RCC 7860 (cell line): ENCODE measurements at places on chromosomes 2 and 18.

DNA sequence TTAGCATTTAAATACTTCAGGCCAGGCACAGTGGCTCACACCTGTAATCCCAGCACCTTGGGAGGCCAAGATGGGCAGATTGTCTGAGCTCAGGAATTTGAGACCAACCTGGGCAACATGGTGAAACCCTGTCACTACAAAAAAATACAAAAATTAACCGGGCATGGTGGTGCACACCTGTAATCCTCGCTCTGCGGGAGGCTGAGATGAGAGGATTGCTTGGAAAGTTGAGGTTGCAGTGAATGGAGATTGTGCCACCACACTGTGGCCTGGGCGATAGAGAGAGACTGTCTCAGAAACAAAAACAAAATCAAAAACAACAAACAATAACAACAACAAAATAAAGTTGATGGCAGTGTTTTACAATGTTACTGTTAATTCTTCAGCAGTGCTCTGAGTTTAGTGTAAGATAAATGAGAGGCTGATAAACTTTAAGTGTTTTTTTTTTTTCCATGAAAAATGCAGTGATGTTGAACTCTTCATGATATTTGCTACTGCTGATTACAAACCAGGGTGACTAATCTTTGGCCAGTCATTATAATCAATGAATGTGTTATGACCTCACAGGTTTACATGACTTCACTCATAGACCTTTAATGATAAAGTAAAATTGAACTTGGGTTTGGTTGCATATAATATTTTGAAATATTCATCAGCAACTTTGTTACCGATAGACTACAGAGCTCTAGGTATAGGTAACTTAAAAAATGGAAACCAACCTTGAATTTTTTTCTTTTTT, 2.5 kb downstream of the ITGAV start:
- no peak for DNase-seq

DNA sequence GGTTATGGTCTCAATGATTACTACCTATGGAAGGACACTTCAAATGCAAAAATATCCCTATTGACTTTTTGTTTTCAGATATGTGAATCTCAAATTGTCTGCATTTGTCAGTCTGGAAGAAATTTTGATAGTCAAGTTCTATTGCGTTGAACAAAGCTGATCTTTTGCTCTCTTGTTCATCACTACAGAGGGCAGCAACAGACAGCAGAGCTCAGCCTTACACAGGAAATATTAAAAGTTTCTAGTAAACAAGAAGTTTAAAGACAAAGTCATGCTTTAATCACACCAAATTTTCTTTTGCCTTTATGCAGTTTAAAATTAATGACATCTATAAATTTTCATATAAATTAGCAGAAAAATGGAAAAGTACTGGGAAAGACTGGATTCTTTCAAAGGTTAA, 617.5 kb downstream of the NR4A2 start:
- DNase-seq, result no peak

- DNase-seq, result no peak
These were observed 228.7 kb downstream of the TXNL1 start for GRCh38 chr18:56409736-56410135.

DNA sequence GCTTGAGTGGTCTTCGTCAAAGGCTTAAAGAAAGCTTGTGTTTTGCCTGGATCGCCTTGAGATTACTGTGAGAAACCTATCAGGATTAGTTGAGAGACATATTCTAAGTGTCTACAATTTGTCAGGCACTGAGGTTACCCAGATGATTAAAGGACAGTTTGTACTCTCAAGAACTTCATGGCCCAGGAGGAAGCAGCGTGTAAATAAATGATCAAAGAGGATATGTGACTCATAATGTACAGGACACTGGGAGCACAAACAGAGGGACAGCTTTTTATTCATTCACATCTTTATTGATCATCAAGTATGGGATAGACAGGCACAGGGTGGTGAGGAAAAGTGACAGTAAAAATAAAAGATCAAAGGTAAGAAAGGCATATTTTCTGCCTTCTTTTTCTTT, 152.6 kb upstream of the FSHR start:
- no peak for DNase-seq

- DNase-seq, result peak; percentile 11
These were observed 883.2 kb downstream of the SLC4A3 start for GRCh38 chr2:220510668-220511067.

DNA sequence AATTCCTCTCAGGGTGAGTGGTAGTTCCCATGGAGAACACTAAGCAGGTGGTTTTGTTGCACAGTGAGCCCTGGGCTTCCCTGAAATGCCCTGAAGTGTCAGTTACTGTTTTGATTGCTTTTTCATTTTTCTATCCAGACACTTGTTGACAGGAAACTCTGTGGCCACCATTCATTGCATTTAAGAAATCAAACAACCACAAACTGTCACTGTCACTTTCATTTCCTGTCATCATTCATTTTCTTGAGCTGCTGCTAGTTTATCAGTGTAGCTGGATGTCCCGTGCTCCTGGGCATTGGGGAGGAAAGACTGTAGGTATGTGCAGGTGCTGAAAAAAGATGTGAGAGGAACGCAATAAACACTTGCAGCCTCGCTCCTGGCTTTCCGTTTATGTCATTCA, 891.6 kb upstream of the ZEB2 start:
- no peak for DNase-seq

GRCh38 chr2:41870265-41870585, 177.6 kb upstream of the PKDCC start:
- no peak for DNase-seq

DNA sequence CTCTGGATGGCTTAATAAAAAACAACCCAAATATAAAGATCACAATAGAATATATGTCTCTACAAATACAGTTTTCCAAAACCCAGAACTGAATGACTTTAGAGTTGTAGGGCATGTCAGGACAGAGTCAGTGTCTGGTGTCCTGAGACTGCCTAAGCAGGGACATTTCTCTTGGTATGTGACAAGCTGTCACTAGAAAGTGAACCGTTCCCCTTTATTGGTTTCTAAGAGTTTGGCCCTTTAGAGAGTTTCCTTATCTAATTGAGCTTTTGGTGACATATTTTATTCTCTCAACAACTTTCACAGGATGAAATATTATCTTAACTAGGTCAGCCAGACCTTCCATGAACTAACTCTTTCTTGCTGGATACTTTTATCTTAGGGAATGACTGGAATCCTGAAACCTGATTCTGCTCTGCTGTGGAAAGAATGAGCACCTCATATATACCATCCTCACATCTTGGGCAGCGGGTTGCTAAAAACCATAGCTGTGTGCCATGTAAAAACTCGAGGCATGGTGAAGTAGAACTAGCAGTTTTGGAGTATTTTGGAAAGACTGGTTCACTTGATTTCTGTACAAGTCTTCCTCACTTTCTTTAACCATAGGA, 54.8 kb downstream of the CAVIN2 start:
- DNase-seq, result no peak

DNA sequence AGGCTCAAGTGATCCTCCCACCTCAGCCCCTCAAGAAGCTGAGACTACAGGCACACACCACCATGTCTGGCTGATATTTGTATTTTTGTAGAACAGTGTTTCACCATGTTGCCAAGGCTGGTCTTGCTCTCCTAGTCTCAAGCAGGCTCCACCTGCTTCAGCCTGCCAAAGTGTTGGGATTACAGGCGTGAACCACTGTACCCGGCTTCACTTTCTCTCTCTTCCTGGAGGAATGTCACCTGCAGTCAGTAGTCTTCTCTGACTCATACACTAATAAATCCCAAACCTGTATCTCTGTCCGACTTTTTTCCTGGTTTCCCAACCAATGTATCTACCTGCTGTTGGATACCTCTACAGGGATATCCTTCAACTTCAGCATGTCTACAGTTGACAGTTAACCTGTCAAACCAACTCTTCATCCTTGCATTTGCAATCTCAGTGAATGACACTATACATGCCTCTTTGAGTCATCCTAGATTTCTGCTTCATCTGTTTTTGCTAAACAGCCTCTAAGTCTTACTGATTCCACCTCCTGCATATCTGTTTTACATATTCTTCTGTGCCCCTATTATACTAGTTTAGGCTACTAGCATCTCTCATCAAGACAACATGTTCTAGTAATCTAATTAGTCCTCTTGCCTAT, 54.5 kb downstream of the RBBP8 start:
- DNase-seq, result no peak

DNA sequence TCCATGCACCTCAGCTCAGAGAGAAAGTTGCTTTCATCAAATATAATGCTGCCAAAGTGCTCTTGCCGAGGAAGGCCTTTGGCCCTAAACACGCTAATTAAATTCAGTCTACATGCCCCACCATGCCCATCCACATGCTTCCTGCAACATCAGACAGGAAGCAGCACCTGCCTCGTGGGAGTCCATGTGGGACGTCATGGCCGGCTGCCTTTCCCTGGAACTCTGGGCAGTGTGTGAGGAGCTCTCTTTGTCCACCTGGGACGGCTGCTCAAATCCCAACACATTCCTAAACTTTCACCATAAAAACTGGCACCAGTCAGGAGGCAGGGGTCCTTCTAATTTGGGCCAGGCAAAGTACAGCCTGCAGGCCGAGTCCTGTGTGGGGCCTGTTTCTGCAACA, 23.1 kb downstream of the FAM178B start:
- no peak for DNase-seq

- DNase-seq, result peak; percentile 14
These were observed 32.6 kb upstream of the E2F6 start for GRCh38 chr2:11498543-11499034.

DNA sequence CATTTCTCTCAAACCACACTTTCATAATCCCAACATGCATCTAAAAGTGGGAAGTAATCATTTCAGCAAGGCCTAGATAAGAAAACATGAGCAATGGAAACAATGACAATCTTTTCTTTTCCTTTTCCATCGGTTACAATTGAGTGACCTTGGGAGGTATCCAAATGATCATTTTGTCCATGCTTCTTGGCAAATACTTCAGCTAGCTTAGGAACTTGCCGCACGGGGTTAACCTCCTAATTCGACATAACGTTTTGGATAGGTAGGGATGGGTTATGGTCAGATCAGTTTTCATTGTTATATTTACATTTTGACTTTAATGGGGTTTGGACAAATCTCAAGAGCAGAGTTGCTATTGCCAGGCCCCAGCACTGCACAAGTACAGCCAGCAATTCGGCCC, 4.6 kb upstream of the PTPRM start:
- no peak for DNase-seq

GRCh38 chr2:190530248-190530900, 4.1 kb downstream of the NEMP2 start:
- DNase-seq, result no peak

GRCh38 chr2:154568413-154568812, 130.1 kb upstream of the KCNJ3 start:
- DNase-seq, result no peak

GRCh38 chr2:69036926-69037325, 23.9 kb downstream of the ANTXR1 start:
- DNase-seq, result no peak

DNA sequence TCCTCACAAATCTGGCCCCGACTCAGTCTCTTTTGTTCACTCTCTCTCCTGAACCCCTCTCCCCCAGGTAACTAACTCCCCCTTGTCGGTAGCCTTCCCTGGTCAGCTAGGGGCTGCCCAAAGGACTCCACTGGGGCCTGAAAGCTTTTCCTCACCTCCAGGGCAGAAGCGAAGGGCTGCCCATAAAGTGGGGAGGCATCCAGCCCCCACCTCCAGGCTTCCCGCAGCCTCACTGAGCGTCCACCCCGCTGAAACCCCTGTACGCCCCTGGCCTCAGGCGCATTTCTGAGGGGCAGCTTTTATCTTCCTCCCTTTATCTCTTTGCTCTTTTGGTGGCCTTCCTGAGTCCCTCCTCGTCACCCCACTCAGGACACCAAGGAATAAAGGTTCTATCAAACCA, 249.3 kb downstream of the CYP26B1 start:
- DNase-seq, result no peak

DNA sequence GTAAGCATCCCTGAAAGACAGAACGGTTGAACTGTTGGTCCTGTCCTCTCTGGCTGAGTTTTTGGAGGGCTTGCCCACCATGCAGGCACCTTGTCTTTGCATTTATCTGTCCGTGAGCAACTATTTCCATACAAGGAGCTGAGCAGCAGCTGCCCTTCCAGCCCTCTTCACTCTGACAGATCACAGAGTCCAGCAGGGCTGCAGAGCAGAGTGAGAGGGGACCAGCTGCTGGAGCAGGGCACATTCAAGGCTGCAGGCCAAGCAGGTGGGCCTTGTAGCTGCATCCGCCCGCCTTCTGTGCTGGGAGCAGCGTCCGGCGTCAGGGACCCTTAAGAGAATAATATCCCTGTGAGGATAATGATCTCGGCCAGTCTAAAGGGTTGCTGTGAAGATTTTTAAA, 9.5 kb downstream of the SMYD1 start:
- DNase-seq, result no peak

DNA sequence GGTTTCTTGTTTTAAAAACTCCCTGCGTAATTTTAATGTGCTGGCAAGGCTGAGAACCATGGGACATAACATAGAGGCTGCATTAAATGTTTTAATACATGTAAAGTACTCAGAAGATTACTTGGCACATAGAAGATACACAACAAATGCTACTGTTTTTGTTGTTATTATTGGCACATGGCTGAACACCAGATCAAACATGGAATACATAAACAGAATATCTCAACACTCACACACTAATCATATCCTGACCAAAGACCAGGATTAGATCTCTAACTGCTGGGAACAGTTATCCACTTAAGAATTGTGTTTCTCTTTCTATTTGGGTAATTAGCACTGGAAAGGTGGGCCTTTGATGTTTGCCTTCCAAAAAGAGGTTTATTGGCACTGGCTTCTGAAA, 69.3 kb downstream of the KCNE4 start:
- DNase-seq, result no peak

GRCh38 chr18:26097563-26097962, 7.2 kb upstream of the SS18 start:
- no peak for DNase-seq

GRCh38 chr18:3008541-3008940, 4.4 kb downstream of the LPIN2 start:
- peak; percentile 58 for DNase-seq

- peak; percentile 77 for DNase-seq
These were observed 22.2 kb upstream of the CAB39 start for GRCh38 chr2:230690439-230690838.

DNA sequence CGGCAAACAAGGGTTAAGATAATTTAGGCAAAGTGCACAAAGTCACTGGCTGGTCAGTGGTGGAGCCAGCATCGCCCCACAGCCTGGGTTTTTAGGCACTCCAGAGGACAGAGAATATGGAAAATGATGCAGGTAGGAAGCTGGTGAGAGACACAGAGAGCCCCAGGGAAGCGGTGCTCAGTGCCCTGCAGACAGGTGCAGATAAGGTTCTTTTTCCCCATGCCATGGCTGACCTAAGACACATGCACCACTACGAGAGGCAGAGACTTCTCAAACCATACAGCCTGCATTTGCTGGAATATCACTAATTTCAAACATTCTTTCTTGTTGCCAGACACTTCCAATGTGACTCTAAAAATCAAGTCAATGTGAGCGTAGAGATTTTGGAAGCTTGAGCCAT, 205.7 kb upstream of the APCDD1 start:
- DNase-seq, result no peak
